ENCODE measurements at places on chromosomes 5 and 9.

GRCh38 chr9:38153152-38153909 is 84.3 kb upstream of the SHB start:
- DNase-seq, result no peak

- no peak for DNase-seq
Observed at GRCh38 chr5:150510460-150511263, 2.7 kb downstream of the NDST1 start.

DNA sequence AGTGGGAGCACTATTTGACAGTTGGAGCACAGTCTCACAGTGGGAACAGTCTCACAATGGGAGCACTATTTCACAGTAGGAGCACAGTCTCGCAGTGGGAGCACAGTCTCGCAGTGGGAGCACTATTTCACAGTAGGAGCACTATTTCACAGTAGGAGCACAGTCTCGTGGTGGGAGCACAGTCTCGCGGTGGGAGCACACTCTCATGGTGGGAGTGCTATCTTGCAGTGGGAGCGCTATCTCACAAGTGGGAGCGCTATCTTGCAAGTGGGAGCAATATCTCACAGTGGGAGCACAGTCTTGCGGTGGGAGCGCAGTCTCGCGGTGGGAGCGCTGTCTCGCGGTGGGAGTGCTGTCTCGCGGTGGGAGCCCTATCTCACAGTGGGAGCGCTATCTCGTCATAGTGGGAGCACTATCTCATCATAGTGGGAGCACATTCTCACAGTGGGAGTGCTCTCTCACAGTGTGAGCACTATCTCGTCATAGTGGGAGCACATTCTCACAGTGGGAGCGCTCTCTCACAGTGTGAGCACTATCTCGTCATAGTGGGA is 56.1 kb downstream of the MED10 start:
- no peak for DNase-seq

GRCh38 chr5:73587923-73588322 is 22.4 kb downstream of the UTP15 start:
- DNase-seq, result no peak

- no peak for DNase-seq
Observed at GRCh38 chr5:169942181-169942580, 38.1 kb downstream of the INSYN2B start.

GRCh38 chr9:88342246-88342645 is 46.0 kb upstream of the SPIN1 start:
- no peak for DNase-seq

DNA sequence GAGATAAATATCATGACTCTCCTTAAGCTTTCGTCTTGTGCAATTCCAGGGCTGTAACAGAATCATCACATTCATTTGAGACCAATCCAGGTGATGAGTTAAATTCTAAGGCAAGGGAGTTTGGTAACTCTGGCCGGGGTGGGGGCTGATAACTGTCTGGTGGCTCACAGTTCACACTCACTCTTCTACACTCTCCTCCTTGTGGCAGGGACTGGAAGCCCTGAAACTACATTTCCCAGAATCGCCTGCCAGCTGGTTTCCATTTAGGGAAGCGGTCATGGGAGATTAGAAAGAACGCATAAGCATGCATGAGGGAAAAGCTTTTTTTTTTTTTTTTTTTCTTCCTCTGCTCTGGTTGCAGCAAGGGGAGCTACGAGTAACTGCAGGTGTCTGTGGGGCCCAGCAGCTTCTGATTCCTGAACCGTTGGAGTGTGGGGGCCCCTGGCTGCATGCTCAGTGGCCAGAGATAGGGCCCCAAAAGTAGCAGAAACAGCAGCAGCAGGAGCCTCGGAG is 154.8 kb upstream of the TBC1D2 start:
- no peak for DNase-seq

DNA sequence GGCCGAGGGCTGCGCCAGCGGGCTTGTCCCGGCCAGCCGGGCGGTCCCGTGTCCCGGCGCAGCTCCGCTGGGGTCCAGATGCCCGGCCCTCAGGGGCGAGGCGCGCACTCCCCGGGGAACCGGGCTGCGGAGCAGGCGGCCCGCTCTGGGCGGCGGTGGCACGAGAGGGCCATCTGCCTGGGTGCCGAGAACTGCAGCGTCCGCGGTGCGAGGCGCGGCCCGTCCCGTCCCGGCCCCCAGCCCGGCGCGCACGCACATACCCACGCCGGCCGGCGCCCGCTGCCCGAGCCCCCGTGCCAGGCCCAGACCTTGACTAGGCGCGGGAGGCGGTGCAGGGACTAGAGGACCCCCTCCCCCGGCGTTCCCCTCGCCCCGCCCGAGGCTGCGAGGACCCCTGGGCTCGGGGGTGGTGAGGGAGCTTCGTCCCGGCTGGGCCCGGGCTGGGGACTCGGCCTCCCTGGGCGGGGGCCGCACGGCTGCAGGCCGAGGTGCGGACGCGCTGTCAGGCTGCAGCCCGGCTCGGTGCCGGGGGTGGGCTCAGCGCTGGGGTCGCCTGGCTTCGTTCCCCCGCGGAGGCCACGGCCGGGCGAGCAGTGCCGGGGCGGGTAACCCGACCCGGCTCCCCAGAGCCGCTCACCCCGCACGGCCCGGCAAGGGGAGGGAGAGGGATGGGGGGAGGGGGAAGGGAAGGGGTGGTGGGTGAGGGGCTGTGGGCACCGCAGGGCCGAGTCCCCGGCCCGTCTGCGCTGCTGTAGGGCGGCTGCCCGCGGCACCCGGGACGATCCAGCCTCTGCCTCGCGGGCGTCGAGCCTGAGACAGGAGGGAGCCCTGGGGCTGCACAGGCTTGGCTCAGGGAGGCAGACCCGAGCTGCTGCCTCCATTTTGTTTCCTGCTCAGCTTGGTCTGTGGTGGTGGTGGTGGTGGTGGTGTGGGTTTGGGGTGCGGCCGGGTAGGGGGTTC is 1.2 kb upstream of the NSD1 start:
- DNase-seq, result no peak

DNA sequence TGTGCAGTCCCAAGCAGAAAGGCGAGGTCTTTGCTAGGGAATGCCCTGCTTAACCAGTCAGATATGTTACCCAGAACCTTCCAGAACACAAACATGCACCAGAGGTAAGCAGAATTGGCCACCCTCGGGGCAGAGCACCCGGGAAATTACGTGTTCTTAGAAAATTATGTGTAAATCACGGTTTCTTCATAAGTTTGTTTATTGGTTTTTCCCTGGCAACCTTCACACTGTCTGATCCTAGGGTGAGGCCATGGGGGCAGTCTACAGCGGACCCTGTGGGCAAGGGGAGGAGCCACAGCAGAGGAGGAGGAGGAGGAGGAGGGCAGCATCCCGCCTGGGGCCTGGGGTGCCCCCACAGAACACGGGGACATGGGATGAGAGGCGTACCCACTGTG is 31.4 kb downstream of the RXRA start:
- DNase-seq, result no peak

DNA sequence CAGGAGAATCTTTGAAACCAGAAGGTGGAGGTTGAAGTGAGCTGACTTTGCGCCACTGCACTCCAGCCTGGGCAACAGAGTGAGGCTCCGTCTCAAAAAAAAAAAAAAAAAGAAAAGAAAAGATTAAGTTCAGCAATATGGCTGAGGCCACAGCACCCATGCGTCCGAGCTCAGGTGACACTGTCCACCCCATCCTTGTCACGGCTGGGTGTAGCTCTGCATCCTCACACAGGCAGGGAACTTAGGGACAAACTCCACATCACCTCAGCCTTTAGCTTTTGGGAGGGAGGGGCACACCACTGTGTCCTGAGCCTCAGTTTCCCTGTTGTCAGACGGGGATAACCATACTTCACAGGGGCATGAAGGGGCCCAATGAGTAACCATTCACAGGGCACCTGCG is 15.5 kb downstream of the FGD3 start:
- DNase-seq, result no peak

- DNase-seq, result no peak
Observed at GRCh38 chr5:132050136-132050535, 10.3 kb upstream of the IL3 start.

GRCh38 chr5:174981416-174981815 is 257.0 kb downstream of the MSX2 start:
- no peak for DNase-seq

DNA sequence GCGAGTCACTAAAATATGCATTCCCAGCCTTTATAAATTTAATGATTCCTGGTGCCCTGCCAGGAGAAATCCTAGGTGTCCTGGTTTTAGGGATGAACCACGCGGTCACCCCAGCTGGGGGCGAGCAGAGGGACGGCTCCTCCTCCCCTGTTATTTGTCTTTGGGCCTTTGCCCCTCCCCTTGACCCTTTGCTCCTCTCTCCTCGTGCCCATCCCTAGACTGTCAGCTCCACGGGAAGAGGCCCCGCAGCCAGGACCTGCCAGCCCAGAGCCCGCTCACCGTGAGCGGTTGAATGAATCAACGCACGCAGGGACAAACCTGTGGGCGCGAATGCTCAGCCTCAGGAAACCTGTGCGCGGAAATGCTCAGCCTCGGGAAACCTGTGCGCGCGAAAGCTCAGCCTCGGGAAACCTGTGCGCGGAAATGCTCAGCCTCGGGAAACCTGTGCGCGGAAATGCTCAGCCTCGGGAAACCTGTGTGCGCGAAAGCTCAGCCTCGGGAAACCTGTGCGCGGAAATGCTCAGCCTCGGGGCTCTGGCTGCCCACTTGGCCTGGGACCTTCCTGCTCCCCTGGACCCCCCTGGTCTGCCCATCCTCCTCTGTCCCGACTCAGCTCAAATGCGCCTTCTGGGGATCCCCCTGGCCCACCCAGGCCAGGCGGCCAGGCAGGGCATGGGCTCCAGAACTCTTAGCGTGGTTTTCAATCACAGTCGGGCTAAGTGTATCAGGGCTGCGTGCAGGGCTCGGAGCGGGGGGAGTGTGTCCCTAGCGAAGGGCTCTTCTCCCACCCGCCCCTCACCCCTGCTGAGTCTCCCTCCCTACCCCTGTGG is 140.5 kb upstream of the COL5A1 start:
- DNase-seq, result no peak

DNA sequence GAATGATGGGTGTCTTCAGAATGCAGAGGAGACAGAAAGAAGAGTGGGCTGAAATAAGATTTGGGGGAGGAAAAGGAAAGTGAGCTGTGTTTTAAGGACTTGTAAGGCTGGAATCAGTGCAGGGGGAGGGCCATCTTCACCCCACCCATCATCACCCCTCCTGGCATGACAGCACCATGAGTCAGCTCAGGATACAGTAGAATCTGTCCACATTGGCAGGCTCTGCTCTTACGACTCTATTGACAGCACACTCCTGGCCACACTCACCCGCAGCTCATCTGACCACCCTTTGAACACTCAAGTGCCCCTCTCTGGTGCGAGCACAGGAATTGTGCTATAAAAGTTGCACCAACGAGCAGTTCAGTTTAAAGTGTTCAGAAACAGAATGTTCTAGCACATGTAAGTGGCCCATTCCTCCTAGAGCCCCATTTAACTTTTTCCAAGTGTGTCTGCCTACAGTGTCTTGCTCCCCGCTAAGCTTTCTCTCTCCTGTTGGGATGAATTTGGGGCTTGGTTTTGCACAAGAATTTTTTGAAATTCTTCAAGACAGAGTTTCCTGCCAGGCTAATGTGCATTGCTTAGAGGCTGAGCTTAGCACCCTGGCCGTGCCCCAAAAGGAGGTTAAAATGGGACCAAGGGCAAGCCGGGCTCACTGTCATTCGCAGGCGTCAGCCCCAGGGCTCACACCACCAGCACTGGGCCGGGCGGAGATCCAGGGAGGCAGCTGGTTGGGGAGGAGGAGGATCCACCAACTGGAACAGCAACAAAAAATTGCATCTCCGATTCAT is 12.0 kb downstream of the ADRA1B start:
- DNase-seq, result no peak

GRCh38 chr5:137617528-137618205 is 118.2 kb downstream of the KLHL3 start:
- DNase-seq, result no peak

DNA sequence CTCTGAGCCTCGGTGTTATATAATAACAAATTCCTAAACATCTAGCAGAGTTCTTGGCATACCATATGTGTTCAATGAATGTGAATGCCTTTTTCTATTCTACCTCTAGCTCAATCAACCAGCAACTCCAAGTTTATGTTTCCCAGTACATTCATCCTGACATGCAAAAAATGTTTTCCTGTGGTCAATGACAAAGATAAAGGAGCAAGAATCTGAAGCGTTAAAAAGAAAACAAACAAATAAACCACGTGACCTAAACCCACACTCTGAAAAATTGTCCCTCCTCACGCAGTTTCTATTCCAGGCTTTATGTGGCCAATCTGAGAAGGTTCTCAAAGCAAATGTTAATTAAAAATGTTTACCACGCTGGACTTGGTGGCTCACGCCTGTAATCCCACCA is 18.0 kb downstream of the KLF4 start:
- no peak for DNase-seq

- DNase-seq, result no peak
Observed at GRCh38 chr9:116000748-116001329, 152.8 kb upstream of the PAPPA start.

- DNase-seq, result no peak
Observed at GRCh38 chr9:8732367-8733075, 932.9 kb upstream of the DMAC1 start.

GRCh38 chr5:139893873-139894272 is 98.3 kb downstream of the PSD2 start:
- no peak for DNase-seq

DNA sequence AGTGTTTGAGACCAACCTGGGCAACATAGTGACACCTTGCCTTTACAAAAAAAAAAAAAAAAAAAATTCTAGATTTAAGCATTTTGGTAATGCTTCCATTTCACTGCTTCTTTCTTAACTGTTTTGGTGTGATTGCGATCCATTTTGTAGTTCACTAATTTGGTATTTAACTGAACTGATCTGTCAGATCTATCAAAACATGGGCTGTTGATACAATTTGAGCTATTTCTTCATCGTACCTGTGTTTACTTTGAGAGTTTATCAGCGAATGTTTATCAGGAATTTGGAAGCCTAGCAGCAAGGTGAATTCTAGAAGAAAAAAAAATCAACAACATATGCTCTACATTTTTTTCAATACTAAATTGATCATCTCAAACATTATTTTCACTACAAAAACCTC is 864.9 kb upstream of the WWC1 start:
- no peak for DNase-seq

- no peak for DNase-seq
Observed at GRCh38 chr5:154278908-154279307, 88.4 kb downstream of the GALNT10 start.

GRCh38 chr9:27572918-27573633 is at the start of gene C9orf72:
C9orf72 (minus strand) TSS chr9:27573481; CDS start chr9:27567120, 6,361 bp downstream.
- peak; percentile 81 for DNase-seq

- no peak for DNase-seq
Observed at GRCh38 chr5:73786043-73786831, 160.2 kb downstream of the ARHGEF28 start.

GRCh38 chr5:115366223-115366622 is 69.8 kb upstream of the CCDC112 start:
- DNase-seq, result no peak
